Neuronal stem cell (in vitro differentiated cells): ENCODE measurements at places on chromosomes 6 and 20.

DNA sequence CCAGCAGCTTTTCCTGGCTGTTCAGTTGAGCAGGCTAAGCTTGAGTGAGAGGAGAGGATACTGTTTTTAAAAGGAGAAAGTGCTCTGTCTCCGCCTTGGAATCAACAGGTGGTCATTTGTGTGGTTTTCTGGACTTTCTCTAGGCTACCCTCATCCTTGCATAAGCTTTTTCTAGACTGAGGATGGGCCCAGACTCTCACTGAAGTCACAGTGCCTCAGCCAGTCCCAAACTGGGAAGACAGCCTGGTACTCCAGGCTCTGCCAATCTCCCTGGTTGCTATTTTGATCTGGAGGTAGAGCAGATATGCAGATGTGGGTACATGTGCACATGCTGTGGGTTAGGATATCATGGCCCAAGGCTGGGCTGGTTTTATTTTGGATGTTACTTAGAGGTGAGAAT is 7.0 kb downstream of the SCUBE3 start:
- no peak overlapping the region for H3K27ac ChIP-seq
- H3K27me3 ChIP-seq, result no peaks in the 10 kb centered on the region
- H3K4me3 ChIP-seq, result no peak overlapping the region
- peaks cover 63% of the 10 kb centered on the region for H3K36me3 ChIP-seq
- no peak for DNase-seq

- no peaks in the 10 kb centered on the region for H3K4me1 ChIP-seq
- no peaks in the 10 kb centered on the region for H3K27me3 ChIP-seq
- DNase-seq, result no peak
- no peak overlapping the region for H3K27ac ChIP-seq
These were observed 28.1 kb upstream of the AHI1 start for GRCh38 chr6:135525594-135525993.

- no peak for DNase-seq
- no peak overlapping the region for H3K4me3 ChIP-seq
- no peaks in the 10 kb centered on the region for H3K27me3 ChIP-seq
- H3K4me1 ChIP-seq, result no peaks in the 10 kb centered on the region
- H3K36me3 ChIP-seq, result no peaks in the 10 kb centered on the region
These were observed 263.2 kb upstream of the NT5E start for GRCh38 chr6:85186546-85187175.

DNA sequence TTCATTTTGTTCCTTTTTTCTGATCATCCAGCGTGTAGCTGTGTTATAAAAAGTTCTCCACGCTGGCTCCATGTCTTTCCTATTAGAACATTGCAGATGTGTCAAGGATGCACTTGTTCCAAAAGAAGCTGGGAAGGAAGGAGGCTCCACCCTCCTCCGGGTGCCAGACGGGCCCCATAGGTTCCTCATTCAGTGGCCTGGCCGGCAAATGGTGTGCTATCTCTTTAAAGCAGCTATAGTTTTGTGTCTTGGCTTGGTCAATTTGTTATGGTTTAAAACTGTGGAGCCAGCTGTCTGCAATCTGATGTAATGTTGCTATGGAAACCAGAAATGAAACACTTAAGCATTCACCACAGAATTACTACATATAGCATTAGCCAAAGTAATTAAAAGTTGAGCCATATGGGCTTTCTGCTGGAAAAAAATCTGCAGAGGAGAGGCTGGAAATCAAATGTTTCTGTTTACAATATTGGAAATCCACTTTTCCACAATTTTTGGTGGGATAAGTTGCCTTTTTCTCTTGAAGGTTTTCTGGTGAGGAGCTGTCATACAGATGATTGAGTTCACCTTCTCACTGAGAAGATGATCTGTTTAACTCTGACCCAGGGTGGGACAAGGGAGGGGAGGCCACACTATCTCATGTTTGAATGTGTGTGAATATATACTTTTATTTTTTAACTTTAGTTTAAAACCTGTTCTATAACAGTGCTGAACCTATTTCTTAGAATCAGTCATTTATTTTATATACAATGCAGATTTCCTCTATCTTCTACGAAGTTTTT is 167.4 kb downstream of the SASH1 start:
- peak overlapping the region; percentile 82 for H3K27ac ChIP-seq
- no peak for DNase-seq
- no peaks in the 10 kb centered on the region for H3K27me3 ChIP-seq

- no peak overlapping the region for H3K4me3 ChIP-seq
- no peaks in the 10 kb centered on the region for H3K27me3 ChIP-seq
- peaks cover 3% of the 10 kb centered on the region for H3K4me1 ChIP-seq
- H3K36me3 ChIP-seq, result no peaks in the 10 kb centered on the region
- no peak overlapping the region for H3K27ac ChIP-seq
These were observed 123.7 kb upstream of the EXOC2 start for GRCh38 chr6:816510-817084.

DNA sequence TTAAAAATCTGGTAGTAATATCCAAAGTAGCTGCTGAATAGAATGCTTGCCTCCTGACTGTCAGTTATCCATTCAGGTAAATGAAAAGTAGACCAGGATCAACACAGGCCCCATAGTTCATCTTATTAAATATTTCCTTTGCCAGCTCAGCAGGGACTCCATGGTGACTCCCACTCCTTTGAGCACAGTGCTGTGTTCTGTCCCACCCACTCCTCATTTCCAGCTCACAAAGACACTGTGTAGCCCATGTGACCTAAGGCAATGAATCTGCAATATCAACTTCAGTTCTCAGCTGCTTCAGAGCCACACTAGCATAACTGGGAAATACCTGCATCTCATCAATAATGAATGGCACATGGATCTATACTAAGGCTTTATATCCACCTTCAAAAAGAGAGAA is 189.5 kb upstream of the MANEA start:
- no peak overlapping the region for H3K27ac ChIP-seq
- no peaks in the 10 kb centered on the region for H3K27me3 ChIP-seq
- no peak for DNase-seq

DNA sequence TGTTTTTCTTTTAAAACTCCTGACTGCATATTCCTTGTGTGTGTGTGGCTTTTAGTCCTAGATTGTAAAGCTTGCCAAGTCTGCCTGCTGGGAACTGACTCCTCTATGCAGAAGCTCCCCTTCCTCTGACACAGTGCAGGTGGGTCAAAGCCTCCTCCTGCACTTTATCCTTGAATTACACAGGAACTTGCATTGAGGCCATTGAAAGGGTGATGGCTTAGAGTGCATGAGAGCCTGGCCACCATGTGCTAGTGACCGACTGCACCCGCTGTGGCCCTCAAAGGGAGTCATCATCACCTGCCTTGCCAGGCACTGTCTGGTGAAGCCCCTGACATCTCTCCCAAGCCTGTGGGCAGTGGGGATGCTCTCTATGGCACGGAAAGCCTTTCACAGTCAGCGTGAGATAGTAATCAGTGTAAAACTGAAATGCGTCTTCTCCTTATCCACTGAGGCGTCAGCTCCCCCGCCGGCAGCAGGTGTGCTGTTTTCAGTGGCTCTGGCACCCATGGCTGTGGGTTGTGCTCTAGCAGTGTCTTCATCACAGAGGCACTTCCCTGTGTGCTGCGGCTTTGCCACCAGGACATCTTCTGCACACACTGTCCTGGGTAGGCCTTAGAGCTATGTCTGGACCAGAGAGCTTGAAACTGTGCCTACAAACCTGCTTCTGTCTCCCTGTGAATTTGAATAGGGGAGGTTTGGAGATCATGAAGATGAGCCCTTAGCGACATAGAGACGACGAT is 87.9 kb downstream of the THBS2 start:
- no peaks in the 10 kb centered on the region for H3K4me1 ChIP-seq
- H3K27me3 ChIP-seq, result no peaks in the 10 kb centered on the region
- no peak overlapping the region for H3K4me3 ChIP-seq

- no peak for DNase-seq
- no peak overlapping the region for H3K4me3 ChIP-seq
- no peak overlapping the region for H3K27ac ChIP-seq
- no peaks in the 10 kb centered on the region for H3K36me3 ChIP-seq
- H3K4me1 ChIP-seq, result no peaks in the 10 kb centered on the region
- no peaks in the 10 kb centered on the region for H3K27me3 ChIP-seq
These were observed 17.1 kb downstream of the TTLL2 start for GRCh38 chr6:167341665-167342655.

- H3K4me3 ChIP-seq, result no peak overlapping the region
- no peaks in the 10 kb centered on the region for H3K27me3 ChIP-seq
- H3K36me3 ChIP-seq, result no peaks in the 10 kb centered on the region
- DNase-seq, result no peak
- H3K27ac ChIP-seq, result no peak overlapping the region
- no peaks in the 10 kb centered on the region for H3K4me1 ChIP-seq
These were observed 119.9 kb upstream of the SLC22A16 start for GRCh38 chr6:110596354-110596753.

DNA sequence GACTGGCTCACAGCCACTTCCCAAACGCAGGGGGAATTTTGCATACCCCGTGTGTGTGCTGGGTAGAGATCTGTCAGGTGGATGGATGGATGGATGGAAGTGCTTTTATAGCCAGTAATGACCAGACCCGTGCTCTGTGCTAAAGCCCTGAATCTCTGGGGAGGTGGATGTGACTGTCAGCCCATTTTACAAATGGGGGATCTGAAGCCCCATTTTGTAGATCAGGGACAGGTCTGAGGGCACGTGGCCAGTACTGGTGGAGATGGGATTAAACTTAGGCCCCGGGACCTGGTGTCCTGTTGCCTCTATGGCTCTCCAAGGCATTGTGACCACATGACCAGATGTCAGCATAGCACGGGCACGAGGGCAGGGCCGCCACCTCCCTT is 38.2 kb upstream of the ZBP1 start:
- no peak overlapping the region for H3K27ac ChIP-seq
- DNase-seq, result no peak

GRCh38 chr6:115241373-115241772 is 819.3 kb downstream of the FRK start:
- no peaks in the 10 kb centered on the region for H3K36me3 ChIP-seq
- H3K4me3 ChIP-seq, result no peak overlapping the region
- no peak overlapping the region for H3K27ac ChIP-seq
- H3K4me1 ChIP-seq, result no peaks in the 10 kb centered on the region

- peaks cover 3% of the 10 kb centered on the region for H3K36me3 ChIP-seq
- no peak for DNase-seq
- peaks cover 11% of the 10 kb centered on the region for H3K4me1 ChIP-seq
- no peaks in the 10 kb centered on the region for H3K27me3 ChIP-seq
- H3K4me3 ChIP-seq, result no peak overlapping the region
- H3K27ac ChIP-seq, result no peak overlapping the region
These were observed 39.0 kb downstream of the DSE start for GRCh38 chr6:116409756-116410155.

GRCh38 chr20:47680804-47681529 is 104.3 kb downstream of the SULF2 start:
- peaks cover 5% of the 10 kb centered on the region for H3K36me3 ChIP-seq
- peak overlapping the region; percentile 14 for H3K4me3 ChIP-seq
- H3K27me3 ChIP-seq, result no peaks in the 10 kb centered on the region
- no peak overlapping the region for H3K27ac ChIP-seq
- H3K4me1 ChIP-seq, result no peaks in the 10 kb centered on the region
- no peak for DNase-seq
